Fibroblast of skin of left quadriceps (primary cell): ENCODE measurements at places on chromosomes 13 and 19.

DNA sequence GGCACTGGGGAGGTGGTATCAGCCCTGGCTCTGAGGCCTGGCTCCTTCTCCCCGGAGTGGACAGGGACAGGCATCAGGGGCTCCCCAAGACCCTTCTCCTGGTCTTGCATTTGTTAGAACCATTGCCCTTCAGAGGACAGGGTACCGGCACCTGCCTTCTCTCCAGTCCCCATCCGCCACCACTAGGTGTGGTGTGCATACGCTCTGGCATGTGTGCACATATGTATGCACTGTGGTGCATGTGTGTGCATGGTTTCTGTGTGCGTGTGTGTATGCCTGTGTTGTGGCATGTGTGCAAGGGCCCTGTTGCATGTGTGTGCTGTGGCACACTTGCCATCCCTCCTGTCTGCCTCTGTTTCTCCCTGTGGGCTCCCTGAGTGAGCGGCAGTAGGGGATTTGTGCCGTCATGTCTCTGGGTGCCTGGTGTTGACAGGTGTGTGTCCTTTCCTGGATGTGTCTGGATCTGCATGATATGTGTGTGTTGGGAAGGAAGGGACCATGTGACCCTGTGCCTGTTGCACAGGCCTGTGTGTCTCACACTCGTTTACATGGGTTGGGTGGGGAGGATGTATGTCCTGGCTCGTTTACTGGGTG is 9.3 kb downstream of the KCTD15 start:
- DNase-seq = no peak

DNA sequence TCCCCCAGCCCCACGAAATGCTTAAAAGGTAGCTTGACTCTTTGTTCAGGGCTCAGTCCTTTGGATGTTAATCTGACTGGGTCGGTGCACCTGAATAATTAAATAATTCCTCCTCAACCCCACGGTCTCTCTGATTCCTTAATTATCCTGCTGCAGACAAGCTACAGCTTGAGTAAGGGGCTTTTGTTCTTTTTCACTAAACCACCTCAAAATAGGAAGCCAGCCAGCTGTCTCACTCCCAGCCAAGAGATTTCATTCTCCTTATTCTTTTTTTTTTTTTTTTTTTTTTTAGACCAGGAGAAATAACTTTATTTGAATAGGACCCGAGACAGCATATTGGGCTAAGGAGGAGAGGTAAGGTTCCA is 7.9 kb upstream of the FCGBP start:
- DNase-seq = no peak

DNA sequence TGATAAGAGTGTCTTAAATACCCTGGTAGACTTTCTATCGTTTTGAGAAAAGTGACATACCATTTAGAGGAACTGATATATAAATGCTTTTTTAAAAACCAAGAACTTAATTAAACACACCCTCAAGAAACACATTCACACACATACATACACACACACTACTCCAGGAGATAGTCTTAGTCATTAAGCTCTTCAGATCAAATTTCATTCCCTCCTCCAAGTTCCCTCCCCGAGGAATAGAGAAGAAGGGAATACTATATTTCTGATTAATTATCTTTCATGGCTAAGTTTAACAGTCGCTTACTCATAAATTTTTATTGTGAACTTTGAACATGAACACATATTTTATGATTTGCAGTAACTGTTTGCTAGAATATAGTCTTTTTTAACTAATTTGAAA is 1109.5 kb downstream of the SLITRK1 start:
- peak; percentile 67 for DNase-seq

GRCh38 chr13:99911965-99912566 is 59.5 kb downstream of the ZIC5 start:
- no peak for DNase-seq

DNA sequence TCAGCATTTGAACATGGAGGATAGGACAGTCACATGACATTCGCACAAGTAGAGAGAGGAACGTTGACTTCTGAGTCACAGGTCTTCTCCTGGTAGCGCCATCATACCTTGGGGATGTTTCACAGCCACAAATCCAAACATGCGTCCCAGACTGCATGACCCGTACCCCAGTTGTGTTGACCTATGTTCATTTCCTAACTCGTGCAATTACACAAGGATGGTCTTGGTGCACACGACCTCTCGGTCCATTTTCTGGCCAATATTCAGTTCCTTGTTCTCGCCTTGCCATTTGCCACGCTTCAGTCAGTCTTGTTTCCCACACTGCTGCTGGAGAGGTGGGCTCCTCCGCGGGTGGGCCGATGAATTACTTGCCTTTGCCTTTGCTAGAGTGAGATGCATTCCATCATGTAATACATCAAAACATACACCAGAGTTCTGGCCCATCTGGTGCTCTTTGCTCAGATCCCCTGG is 87.3 kb downstream of the COL4A2 start:
- DNase-seq = no peak
